ENCODE measurements at places on chromosomes 5 and 9.
A peak's percentile ranks its signal among the peaks of the same experiment; 100 is the strongest.

DNA sequence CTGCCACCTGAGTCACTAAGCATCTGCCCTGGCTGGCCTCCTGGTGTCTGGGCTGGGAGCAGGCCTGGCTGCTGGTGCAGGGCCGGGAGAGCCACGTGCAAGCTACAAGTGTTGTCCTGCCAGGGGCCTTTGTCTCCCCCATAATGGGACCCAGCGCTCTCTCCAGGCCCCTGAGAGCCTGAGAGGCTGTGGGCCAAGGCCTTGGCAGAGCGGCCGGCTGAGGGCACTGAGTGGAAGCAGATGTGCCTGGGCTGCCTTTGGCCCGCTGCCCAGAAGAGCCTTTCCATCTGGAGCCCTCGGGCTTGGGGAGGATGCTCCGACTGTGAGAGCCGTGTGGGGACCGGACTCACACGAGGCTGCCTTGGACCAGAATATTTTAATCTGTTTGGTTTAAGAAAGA is 185.5 kb downstream of the RGS3 start:
- peak; percentile 59 for DNase-seq

- peak; percentile 35 for DNase-seq
These were observed 7.5 kb downstream of the ALDOB start for GRCh38 chr9:101427957-101428655.

- DNase-seq = peak; percentile 6
These were observed 1185.5 kb upstream of the CDH18 start for GRCh38 chr5:21173526-21173925.

GRCh38 chr5:118486647-118487225 is 501.6 kb downstream of the DTWD2 start:
- no peak for DNase-seq
